ENCODE measurements at places on chromosomes 16 and 17.

DNA sequence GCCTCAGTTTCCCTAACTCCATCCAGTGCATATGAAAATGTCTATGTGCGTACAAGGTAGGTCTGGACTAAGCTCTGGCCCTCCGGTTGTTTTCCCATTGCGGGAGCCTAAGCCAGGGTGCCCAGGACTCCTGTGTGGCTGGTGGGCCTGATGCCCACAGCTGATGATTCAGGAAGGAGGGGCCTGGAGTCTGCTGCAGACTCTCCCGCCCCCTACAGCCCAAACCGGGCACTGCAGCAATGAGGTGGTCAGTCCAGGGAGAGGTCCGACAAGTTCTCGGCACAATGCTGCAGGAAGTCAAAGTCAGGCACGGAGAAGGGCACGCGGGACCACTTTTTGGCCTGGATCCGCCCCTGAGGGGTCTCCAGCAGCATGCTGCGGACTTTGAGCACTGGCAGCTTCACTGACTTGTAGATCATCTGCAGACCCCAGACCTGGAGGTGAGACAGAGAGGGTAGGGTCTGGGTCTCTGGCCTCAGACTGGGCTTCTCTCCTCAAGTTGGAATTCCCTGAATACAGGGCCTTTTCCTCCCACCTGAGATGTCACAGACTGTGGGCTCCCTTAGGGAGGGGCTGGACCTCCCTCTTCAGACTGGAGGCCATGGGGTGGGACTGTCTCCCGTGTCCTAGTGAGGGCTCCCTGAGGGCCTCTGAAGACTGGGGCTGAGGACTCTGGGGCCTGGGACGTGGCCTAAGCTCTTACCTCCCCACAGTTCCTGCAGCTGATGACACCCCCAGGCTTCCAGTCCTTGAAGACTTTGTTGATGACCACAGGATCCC is 3.4 kb upstream of the ZNF385C start:
- DNase-seq = peak; percentile 62

DNA sequence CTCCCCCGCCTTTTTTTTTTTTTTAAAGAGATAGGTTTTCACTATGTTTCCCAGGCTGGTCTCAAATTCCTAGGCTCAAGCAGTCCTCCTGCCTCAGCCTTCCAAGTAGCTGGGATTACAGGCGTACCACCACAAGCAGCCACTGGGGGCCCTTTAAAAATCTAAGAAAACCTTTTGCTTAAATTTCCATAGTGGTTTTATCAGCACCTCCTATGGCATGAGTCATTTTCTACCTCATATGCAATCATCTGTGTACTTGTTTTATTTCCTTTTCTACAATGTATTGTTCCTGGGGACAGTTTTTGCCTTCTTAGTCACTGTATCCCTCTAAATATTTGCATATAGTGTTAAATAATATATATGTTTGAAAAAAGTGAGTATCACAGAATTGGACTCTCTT is 29.2 kb downstream of the GNA13 start:
- DNase-seq = peak; percentile 56

DNA sequence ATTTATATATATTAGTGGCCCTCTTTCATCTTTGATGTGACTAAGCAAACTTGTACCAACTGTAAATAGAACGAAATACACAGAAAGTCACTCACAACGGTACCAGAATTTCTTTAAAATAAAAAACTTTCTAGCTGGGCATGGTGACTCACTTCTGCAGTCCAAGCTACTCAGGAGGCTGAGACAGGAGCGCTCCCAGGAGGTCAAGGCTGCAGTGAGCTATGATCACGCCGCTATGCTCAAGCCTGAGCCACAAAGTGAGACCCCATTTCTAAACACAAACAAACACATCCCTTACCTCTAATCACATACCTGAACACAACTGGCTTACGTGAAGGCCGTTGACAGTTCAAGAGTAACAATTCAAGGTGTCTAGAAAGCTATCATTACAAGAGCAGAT is 29.7 kb downstream of the STAT5B start:
- DNase-seq = no peak

DNA sequence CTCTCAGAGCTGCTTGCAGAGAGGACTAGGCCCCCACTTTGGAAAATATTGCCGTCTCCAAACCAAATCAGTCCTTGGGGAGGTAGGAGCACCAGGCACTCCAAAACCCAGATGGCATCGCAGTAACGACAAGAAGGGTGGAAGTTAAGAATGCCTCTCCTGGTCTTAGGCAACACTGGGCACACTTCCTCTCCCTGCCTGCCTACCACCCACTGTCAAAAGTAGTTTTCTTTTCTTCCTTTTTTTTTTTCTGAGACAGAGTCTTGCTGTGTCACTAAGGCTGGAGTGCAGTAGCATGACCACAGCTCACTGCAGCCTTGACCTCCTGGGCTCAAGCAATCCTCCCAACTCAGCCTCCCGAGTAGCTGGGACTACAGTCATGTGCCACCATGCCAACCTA is 47.2 kb downstream of the SRL start:
- DNase-seq = no peak

GRCh38 chr17:10612957-10613744 is 44.0 kb downstream of the MYH3 start:
- no peak for DNase-seq

DNA sequence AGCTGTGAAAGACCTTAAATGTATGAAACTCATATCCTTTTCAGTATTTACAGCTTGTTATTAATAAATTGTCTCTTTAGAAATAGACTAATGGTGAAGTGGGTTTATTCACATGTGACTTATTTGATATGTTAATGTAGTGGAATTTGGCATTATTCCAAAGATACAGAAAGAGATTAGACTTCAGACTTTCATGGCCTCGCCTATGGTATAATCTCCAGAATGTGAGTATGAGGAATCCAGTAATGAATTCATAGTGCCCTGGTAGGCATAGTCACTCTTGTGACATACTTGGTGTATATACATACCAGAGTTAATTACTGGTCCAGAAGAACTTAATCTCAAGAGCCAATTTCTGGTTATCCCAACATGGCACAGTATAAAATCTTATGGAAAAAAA is 72.7 kb downstream of the OMG start:
- no peak for DNase-seq

- no peak for DNase-seq
Measured at GRCh38 chr16:4366016-4366415, 5.6 kb upstream of the VASN start.

DNA sequence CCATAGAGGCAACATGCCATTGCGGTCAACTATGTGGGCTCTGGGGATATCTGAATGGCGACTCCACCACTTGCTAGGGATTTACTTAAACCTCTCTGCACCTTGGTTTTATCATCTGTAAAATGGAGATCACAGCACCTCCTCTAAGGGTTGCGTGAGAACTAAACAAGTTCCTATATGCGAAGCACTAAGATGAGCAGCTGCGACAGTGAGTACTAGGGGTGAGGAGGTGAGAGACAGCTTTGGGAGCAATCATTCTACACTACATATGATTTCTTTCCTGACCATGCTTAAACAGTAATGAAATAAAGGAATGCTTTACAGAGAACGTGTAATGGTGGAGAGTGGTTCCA is 61.4 kb downstream of the CREBBP start:
- no peak for DNase-seq

GRCh38 chr16:81830845-81831540 is 51.9 kb downstream of the PLCG2 start:
- DNase-seq = no peak

GRCh38 chr17:3712811-3713463 is 10.8 kb upstream of the HASPIN start:
- DNase-seq = peak; percentile 65

DNA sequence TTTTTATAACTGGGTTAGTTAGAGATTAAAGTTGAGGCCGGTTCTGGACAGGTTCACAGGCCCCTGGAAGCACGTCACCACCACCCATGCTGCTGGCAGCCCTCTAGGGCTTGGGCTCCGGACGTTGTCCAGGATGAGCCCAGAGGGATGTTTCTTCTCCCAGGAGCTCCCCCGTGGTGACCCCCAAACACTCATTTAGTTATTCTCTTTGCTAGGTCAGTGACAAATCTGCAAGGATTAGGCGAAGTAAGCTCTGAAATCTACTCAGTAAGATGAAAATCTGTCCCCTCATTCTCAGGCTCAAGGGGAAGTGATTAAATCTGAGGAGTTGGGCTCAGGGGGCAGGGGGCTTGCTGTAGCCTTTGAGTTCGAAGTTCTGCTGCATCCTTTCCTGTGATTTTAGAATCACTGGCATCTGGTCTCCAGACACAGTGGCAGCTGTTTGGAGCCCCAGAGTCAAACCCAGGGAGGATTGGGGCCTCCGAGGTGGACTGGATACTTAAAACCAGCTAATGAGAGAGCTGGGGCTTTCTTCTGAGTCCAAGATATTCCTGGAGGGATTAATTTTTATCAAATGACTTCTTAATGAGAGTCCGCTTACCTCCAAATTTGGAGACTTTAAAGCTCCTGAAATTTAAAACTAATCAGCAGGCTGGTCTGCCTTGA is 49.2 kb upstream of the HS3ST2 start:
- no peak for DNase-seq

- no peak for DNase-seq
Measured at GRCh38 chr16:8919089-8919933, 37.2 kb downstream of the LITAFD start.

DNA sequence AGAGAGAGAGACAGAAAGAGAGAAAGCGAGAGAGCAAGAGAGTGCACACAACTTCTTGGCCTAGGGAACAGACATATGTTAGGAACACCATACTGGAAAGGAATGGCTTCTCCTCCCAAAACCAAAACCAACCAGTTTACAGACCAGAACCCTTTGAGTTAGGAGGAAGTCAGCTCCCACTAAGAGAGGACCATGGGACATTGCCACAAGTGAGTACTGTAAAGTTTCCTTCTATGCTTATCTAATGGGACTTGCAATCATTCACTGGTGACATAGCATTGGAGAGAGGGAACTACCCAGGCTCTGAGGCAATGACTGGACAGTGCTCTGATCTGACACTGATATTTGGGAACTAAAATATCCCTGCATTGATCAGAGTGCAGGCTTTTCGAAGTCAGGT is 32.4 kb downstream of the TBC1D3B start:
- DNase-seq = no peak

DNA sequence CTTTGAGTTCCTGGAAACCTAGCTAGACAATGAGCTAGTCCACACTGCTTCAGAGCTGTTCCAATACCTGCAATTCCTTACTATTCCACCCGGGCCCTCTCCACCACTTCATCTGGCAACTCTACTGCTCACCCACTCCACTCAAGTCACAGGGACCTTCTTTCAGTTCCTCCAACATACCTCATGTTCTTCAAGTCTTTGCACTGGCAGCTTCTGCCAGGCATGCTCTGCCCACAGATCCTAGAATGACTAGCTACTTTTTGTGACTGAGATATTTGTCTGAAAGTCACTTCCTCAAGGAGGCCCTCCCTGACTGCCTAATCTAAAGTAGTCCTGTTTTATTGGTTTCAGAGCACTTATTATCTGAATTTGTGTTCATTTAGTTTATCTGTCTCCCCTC is 86.4 kb downstream of the TEX14 start:
- DNase-seq = no peak

DNA sequence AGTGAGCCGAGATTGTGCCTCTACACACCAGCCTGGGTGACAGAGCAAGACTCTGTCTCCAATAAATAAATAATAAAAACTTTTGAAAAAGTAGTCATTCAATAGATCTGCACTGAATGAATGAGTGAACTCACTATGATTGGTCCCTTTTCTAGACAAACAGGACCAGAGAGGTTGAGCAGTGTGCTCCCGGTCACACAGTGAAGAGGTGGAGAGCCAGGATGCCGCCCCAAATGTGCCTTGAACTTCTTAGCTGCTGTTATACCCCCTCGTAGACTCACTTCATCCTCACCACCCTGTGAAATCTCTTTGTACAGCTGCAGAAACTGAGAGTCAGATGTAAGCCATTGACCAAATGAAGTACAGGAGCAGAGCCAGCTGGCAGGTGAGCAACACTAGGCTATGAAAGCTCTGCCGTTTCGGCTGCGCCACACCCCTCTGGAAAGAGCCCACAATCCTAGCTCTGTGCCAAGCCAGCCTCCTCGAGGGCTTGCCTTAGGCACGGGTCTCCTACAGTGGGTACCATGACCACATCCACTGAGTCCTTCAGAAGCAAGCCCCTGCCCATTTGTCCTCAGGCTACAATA is 7.8 kb upstream of the KIAA0513 start:
- DNase-seq = no peak

GRCh38 chr17:4074831-4075495 is 67.9 kb downstream of the ZZEF1 start:
- DNase-seq = no peak

GRCh38 chr16:28975158-28975599 is 601 bp downstream of the SPNS1 start:
- DNase-seq = no peak

DNA sequence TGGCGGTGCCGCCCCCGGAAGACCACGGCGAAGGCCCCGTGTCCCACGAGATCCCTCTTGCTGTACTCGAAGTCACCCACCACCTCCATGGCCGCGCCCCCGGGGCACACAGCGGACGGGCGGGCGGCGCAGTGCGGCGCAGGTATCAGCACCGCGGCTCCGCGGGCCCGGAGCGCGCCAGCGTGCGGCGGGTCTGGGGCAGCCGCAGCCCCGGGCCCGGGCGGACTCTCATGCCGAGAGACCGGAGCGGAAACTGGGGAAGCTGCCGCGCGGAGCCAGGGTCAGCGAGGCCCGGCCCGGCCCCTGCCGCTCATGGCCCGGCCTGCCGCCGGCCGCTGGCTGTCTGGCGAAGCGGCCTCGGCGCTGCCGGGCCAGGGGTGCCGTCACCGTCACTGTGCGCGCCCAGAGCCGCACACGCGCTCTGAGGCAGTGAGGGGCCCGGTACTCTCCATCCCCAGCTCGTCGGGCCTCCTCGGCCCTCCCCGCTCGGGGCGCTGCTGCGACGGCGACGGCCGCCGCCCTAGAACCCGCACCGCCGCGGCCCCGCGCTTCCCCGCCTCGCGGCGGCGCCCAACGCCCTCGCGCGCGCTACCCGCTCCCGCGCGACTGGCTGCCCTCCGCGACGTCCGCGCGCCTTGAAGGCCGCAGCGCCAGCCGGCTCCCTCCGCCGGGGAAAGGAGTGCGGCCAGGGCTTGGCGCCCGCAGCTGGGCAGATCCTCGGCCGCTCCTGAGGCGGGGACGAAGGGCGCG is at the start of gene ULK2:
Gene ULK2, minus strand, starts transcription at position 608 of the 750 bp plus-strand sequence. Its CDS starts 519 bp downstream, at position 89.
- peak; percentile 59 for DNase-seq

GRCh38 chr17:56230660-56231059 is 77.4 kb downstream of the ANKFN1 start:
- DNase-seq = no peak

- DNase-seq = no peak
Measured at GRCh38 chr17:7222093-7222971, 2.6 kb downstream of the ACADVL start.

GRCh38 chr17:45784741-45785479 is 790 bp downstream of the CRHR1 start:
- DNase-seq = peak; percentile 55

DNA sequence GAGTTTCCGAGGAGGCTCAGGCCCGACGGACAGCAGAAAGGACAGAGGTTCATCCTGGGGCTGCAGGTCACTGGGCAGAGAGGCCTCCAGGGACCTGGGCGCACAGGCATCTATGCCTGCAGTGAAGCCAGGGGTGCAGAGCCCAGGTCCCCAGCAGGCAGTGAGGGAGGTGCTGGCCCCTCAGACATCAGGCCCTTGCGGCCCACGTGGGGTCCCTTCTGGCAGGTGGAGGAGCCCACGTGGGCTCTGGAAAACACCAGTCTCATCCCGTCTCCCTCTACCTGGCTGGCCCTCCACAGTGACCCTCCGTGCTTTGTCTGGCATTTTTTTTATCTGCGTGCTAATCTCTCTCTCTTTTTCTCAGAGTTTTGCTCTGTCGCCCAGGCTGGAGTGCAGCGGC is 36.5 kb downstream of the ENGASE start:
- DNase-seq = no peak

GRCh38 chr17:49406421-49407061 is 8.1 kb downstream of the PHB1 start:
- DNase-seq = no peak

GRCh38 chr16:194516-194915 is 14.3 kb downstream of the HBQ1 start:
- DNase-seq = no peak
